ENCODE measurements at places on chromosomes 2 and 18. TPM values are rescaled to one million over a fixed set of nuclear protein-coding genes. Genes with fewer than 3 reads are reported as not detected.

The NGEF gene
- total RNA-seq = not detected

The SLC4A5 gene
- total RNA-seq = 4.3 TPM

DNA sequence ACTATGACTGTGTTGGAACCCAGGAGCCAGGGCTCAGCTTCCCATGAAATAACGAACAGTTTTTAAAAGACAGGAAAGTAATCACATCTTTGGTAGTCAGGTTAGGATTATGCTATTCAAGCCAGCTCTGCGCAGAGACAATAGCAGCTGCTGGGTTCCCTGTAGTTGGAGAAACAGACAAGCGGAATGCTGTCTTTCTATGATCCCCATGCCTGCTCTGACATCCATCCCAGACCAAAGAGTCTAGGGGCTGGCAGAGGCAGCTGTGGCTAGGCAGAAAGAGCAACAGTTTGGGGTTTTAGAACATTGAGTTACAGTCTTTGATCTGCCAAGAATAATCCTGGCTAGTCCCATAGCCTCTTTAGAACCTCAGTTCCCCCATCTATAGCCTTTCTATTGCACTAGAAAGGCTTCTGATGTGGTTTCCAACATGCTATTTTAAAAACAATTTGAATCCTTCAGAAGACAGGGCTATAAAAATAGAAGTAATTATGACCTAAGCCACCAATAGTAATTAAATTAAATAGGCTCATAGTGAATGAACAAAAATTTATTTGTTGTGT lies 146.8 kb downstream of the MTX2 start:
- no peak for DNase-seq

DNA sequence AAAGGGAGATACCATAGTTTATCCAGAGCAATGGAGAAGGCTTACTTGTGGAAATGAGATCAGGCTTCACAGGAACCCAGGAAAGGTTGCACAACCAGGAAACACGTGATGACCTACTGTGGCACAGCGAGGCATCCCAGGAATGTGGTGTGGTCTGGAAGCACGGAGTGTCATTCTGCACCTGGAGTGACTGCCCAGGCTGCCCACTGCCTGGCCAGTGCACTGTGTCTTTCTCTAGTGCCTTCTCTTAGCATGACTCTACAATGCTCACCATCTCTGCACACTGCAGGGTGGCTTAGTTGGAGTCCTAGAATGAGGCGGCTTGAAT lies 48.9 kb downstream of the CHST9 start:
- DNase-seq = no peak

DNA sequence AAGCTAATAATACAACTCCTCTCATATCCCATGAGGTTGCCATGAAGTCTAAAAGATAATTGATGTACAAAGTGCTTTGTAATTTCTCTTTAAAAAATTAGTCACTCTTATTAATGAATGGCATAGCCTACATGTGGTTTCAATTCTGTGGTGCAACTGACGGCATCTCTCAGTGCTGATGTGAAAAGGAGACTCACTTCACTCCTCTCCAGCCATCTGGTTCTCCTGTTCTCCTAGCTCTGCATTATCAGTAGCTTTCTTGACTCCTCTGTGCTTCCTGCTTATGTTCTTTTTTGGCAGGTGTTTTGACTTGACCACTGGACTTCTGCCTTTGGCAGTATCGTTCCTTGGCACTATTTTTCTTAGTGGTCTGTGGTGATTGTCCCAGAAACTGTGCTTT lies 134.9 kb upstream of the ZFP36L2 start:
- DNase-seq = no peak

DNA sequence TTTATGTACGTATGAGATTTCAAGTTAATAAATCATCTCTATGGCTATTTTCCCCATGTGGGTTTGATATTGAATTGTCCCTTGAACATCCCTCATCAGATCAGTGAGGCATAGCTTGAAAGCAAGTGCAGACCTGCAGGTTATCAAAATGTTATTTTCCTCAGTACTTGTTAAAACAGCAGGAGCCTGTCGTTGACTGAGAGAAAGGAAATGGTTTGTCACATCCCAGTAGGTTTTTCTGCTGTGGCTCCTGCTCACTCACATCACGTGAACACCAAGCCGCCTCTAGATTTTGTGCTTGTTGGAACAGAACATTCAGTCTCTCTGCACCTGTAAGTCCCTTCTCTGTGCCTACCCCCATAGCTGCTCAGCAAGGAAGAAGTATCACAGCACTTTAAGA lies 340.3 kb downstream of the CELF4 start:
- no peak for DNase-seq

All from hematopoietic multipotent progenitor cell (in vitro differentiated cells).